Head of caudate nucleus (tissue), 42 donors: ENCODE measurements at places on chromosomes 2 and 18.
A peak's percentile ranks its signal among the peaks of the same experiment; 100 is the strongest.

- DNase-seq = no peak
Observed at GRCh38 chr18:76712511-76713140, 109.7 kb upstream of the ZNF236 start.

DNA sequence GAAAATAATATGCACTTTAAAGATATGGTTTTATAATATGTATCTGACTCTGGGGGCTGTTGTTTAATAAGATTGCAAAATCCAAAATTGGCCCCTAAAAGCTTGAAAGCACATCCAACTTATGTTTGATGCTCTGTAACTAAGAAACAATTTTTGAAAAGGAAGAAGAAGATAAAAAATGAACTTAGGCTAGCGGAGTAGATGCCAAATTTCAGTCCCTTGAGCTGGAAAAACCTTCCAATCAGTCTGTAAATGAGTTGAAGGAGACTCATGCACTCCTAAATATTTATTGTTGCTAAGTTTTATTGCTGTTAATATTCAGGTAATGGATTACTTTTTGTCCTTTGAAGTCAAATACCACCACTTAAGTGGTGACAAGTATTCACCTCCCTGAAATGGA lies 465.0 kb downstream of the ZEB2 start:
- DNase-seq = no peak

GRCh38 chr2:159152128-159152778 lies 134.2 kb downstream of the WDSUB1 start:
- no peak for DNase-seq

- no peak for DNase-seq
Observed at GRCh38 chr2:240507778-240508251, 50.0 kb downstream of the ANKMY1 start.

GRCh38 chr2:113133704-113134598 lies 6.6 kb downstream of the IL1RN start:
- DNase-seq = no peak

GRCh38 chr2:79799729-79800128 lies 286.9 kb downstream of the CTNNA2 start:
- DNase-seq = no peak

- no peak for DNase-seq
Observed at GRCh38 chr2:135582383-135582782, 51.1 kb downstream of the R3HDM1 start.

GRCh38 chr2:175884697-175885393 lies 117.2 kb downstream of the LNPK start:
- no peak for DNase-seq

GRCh38 chr2:191615596-191615995 lies 62.3 kb upstream of the NABP1 start:
- DNase-seq = no peak

- DNase-seq = no peak
Observed at GRCh38 chr2:72681016-72681995, 144.5 kb downstream of the EXOC6B start.

DNA sequence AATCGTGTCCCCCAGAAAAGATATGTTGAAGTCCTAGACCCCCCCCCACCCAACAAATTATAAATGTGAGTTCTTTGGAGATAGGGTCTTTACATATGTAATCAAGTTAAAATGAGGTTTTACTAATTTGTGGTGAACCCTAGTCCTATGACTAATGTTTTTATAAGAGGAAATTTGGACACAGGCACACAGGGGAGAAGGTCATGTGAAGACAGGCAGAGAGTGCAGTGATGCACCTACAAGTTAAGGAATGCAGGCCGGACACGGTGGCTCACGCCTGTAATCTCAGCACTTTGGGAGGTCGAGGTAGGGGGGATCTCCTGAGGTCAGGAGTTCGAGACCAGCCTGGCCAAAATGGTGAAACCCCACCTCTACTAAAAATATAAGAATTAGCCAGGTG lies 5.8 kb upstream of the PMAIP1 start:
- no peak for DNase-seq

DNA sequence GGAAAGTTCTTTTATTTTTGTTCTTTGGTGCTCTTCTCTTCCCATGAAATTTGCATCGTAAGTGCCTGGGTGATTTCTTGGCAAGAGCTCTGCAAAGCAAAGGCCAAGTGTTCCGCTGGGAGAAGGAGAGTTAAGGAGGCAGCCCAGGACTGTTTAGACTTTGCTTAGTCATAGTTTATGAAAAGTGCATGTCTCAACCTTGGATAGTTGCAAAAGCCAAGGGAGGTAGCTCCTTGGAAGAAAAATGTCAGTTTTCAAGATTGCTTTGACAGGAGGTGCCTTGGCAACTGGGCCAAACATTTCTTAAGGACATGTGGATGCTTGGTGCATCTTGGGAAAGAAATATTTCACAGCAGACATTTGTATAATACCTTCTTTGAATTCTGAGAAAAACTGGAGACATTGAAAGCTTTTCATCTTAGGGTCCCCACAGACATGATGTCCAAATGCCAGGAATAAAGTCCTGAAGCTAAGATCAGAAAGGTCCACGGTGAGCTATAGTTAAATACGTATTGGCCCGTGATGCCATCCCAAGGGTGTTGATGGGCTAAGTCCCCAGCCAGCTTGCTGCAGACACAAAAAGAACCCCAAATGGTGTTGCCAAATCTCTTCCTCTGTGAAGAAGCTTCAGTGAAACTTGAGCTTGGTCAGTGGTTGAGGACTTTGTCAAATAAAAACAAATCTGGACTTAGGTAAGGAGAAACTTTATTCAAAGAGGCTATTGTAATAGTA lies 96.3 kb upstream of the THUMPD2 start:
- DNase-seq = no peak

DNA sequence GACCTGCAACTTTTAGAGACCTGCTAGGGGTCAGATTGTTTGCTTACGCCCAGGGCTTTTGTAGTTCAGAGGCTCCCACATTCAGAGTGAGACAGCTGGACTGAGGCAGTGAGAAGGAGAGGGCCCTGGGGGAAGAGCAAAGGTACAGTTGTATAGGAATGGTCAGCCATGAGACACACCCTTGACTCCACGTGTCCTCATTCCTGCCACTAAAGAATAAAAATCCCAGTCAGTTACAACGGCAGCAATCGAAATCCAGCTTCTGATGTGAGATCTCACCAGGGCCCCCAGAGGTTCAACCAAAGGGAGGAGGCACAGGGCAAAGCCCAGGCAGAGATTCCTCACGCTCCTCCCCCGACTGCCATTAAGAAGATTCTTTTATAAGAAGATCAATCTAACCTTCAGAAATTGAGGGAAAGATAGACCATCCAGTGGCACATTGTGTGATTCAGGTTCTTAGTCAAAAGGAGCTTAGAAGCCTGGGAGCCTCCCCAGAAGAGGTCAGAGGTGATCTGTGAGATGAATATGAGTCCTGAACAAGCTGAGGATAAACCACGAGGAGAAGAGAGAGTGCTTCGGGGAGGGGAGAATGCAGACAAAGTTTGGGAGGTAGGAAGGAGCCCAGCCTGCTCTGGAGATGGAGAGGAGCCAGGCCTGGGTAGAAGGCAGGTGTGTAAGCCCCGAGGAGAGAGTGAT lies 317.0 kb downstream of the CYP26B1 start:
- no peak for DNase-seq

GRCh38 chr2:56892382-56892781 lies 708.6 kb downstream of the CCDC85A start:
- no peak for DNase-seq

GRCh38 chr2:28164280-28164801 lies 228.3 kb upstream of the FOSL2 start:
- DNase-seq = no peak

- DNase-seq = no peak
Observed at GRCh38 chr18:26803643-26804042, 61.9 kb downstream of the AQP4 start.

- DNase-seq = no peak
Observed at GRCh38 chr2:1648241-1649102, 95.8 kb downstream of the PXDN start.

GRCh38 chr2:76829374-76830234 lies 692.6 kb downstream of the LRRTM4 start:
- DNase-seq = no peak

DNA sequence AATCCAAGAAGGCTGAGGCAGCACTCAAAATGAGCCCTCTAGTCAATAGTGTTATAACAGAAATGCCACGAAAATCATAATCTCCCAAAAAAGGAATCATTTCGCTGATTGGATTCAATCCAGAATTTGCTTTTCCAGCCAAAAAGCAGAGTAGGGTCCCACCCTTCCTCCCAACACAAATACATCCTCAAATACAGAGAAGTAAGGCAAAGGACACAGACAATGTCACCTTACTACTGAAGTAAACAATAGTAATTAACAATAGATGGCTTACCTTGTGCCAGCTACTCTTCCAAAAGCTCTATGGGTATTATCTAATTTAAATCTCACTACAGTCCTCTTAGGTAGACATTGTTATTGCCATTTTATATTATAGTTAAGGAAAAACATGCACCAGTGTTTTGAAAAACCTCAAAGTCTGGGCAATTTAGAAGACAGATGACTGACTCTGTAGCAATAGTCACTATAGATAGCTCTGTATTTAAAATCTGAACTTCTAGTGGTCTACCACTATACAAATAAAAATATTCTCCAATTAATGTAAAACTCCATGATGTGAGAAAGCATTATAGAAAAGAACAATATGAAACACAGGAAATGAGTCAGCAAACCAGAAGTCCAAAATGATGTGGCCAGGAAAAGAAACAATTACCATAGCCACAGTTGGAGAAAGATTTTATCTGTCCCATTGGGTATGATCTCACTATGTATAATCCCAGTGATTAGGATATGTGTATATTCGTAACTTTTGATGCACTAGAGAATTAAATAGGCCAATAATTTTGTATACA lies 305.0 kb upstream of the ERBB4 start:
- no peak for DNase-seq

GRCh38 chr2:17373741-17374140 lies 144.5 kb downstream of the RAD51AP2 start:
- DNase-seq = no peak

GRCh38 chr2:84121-84520 lies 37.8 kb upstream of the FAM110C start:
- DNase-seq = no peak

DNA sequence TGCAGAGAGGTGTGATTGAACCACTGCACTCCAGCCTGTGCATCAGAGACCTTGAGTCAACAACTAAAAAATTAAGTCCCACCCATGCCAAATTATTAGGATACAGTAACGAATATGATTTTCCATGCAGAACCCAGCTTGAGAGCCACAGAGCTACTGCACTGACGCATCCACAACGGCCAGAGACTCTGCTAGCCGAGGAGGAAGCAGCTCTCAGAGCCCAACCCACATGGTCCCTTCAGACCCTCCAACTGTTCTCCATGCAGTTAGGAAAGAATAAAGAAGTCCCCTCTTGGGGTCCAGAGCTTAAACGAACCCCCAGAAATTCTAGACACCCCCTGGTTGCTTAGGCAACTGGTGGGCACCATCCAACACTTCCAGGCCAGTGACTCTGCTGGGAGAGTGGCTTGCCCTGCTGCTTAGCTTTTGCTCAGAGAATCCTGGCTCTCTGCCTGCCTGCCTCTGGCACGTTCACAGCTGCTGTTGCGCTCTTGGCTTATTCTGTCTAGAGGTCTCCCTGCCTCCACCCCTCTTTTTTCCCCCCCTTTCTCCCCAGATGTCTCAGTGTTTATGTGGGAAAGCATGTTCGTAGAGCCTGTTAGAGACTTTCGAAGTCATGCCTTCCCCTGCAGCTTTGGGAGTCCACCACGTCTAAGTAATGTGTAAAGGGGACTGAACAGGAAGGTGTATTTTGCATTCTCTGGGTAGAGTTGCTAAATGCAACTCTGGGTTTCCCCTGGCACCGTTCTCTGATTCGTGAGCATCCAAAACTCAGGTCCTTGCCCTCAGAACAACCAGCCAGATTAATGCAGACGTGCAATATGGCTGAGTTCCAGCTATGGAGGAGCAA lies 26.0 kb upstream of the SP3 start:
- peak; percentile 40 for DNase-seq

DNA sequence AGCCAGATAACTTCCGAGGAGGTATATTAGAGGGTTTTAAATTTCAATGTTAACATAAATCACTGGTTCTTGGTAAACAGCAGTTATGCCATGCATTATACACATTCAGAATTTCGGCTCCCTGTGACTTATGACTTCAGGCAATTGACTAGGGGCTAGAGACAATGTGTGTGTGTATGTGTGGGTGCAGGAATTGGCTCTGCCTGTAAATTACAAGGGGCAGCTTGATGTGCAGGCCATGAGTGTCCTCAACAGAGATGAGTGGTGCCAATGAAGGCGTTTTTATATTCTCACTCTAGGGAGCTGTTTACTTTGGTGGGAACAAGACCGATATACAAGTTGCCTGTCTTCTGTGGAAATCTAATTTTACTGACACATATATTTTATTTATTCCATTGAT lies 161.6 kb downstream of the CSRNP3 start:
- no peak for DNase-seq

DNA sequence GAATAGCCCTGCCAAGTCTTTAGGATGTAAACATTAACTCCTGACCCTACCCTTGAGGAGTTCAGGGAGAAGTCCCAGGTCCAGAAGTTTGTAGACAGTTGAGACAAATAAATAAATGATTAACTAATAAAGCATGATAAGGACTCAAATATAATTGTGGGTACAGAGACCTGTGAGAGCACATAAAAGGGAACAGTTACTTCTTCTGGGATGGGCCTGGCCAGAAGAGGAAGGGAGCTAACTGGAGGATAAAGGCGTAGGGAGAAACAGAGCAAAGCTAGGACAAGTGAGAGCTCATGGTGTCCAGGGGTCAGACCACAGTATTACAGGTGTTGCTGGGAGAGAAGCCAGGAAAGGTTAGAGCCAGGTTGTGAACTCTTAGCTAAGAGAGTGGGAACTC lies 3.0 kb downstream of the LCLAT1 start:
- DNase-seq = no peak

DNA sequence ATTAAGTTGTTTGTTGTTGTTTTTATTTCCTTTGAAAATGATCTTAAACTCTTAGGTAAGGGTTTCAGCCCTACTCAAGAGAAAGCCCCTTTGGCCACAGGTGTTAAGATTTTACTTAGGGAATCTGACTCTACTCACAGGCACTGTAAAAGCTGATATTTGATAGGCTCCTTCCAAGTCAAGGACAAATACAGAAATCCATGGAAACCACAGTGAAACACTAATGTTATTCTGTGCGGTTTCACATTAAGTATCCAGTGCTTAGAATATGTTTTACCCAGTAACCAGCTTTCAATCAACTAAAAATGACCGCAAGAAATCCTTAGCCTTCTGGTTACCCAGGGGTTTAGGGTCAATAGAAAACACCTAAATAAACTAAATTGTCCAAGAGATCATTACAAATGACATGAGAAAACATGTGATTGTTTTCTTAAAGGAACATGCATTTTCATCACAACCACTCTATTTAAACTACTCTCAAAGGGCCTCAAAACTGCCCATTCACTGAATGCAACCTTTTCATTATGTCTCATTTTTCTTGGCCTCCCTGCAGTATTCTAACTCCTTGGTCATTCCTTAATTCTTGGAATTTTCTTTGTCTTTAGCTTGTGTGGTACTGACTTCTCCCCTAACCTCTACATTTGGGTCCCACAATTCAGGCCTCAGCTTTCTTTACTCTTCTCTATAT lies 56.0 kb downstream of the CDH2 start:
- no peak for DNase-seq

GRCh38 chr18:13159579-13159978 lies 59.0 kb upstream of the LDLRAD4 start:
- DNase-seq = no peak
